ENCODE measurements at places on chromosomes 2 and 18.

DNA sequence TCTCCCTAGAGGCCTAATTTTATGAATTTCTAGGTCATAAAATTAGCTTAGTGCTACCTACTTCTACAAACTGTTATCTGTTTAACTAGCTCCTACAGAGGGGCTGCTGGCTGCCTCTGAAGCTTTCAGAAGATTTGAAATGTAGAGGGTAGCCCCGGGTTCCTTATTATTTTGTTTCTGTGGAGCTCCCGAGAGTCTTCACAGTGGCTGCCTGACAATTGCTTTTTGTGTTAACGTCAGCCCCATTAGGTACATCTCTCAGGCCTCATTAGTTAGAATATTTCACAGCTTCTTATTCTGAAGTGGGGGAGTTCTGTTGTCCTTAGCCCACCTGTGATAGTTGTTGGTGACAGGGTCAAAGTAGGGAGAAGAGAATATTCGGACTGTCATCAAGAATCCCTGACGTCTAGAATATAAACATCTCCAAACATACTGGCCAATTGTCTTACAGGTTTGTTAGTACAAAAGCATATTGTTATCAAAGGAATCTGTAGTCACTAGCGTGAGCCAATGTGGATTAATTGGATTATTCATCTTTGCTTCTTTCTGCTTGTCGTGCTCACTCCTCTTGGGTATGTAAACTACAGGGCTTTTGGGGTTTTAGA, 77.5 kb downstream of the DIS3L2 start:
- no peak for DNase-seq

DNA sequence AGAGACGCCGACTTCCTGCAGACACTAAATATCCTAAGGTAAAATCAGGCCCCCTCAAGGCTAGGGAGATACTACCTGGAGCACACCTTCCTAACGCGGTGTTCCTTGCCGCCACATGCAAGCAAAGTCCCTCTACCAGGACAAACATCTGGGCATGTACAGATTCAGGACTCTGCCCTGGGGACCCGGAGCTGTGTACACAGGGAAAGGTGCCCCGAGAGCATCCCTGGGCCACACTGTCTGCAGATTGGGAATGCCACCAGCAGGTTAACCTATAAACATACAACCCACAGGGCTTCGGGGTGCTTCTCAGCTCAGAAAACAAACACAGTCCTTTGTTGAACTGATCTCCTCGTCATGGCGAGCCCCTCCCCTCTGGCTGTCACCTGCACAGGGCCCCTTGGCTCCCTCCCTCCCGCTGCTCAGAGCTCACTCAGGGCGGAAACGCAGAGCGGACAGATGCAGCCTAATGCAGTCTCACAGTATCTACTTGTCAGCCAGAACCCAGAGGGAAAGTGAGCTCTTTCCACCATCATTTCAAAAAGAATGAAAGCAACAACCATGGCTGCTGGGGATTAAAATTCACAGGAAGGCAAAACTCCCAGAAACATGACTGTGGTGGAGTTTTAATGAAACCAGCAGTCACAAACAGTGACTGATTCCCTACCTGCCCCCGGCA, 218.8 kb downstream of the HDAC4 start:
- DNase-seq: no peak

DNA sequence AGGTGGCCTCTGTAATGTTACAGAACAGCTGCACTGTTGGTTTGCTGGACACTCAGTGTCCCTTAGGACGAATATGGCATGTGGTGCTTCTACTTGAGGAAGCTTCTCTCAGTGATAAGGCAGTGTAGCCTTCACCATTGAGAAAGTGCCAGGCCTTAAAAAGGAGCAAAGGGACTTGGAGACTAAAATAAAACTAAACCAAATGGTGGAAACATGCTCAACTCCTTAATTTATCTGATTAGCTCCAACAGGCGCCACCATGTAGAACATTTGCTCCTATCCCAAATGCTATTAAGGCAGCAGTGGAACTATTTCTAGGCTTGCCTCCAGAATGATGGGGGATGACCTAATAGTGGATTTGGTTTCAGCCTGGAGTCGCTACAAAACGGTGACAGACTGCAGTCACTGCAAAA, 77.5 kb upstream of the MYL1 start:
- DNase-seq: no peak

DNA sequence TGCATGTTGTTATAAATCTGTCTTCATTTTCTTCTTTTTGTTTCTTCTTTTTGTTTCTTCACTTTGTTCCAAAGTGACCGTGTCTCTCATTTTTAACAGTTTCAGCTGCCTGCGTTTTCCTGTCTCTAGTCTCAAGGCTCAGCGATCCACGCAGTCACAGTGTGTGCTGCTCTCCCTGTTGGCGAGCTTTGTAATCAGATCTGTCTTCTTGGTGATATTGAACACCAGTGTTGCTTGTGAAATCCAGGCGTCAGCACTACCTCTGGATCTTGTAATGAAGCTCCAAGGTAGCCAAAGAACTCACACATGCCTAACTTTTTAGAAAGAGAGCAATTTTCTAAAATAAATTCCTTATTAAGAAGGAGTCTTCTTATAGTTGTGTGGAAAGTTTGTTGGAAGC, 13.2 kb downstream of the SNTG2 start:
- no peak for DNase-seq

- no peak for DNase-seq
Measured at GRCh38 chr18:45084206-45084605, 403.5 kb downstream of the SETBP1 start.

DNA sequence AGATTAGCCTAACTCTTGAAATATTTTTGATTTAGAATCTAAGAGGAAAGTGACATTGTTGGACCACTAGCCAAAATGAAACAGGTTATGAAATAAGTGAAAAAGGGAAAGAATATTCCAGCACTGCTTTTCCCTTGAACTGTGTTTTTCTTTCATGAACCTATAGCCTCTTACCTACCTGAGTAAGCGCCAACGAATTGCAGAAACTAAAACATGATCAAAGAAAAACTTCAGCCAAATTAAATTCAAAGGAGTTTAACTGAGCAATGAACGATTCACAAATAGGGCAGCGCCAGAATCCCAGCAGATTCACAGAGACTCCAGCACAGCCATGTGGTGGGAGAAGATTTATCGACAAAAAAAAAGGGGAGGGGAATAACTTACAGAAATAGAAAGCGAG, 518.6 kb downstream of the PIK3C3 start:
- no peak for DNase-seq

- DNase-seq: no peak
Measured at GRCh38 chr2:108565778-108566375, 31.6 kb downstream of the LIMS1 start.

GRCh38 chr2:241739651-241740050, 5.2 kb downstream of the D2HGDH start:
- DNase-seq: peak; percentile 34

DNA sequence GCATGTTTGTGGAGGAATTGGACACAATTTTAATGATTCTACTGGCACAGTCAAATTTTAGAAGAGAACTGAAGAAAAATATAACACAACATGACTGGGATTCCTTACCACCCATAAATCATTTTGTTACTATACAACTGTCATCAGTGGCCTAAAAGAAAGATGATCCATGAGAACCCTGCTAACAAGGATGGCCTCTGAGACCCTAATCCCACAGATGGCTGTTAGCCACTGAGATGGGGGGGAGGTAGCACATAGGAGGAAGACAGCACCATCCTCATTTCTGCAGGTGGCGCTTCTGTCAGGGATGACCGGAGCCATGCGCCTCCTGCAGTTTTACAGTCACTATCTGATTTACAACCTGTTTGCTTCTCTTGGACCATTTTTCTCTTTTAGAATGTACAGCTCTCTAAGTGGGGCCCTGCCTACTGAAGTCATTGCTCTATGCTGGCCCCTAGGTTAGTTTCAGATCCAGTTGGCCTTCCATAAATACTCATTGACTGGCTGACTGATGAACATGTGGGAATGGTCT, 279.8 kb downstream of the NAPG start:
- DNase-seq: no peak

- DNase-seq: no peak
Measured at GRCh38 chr2:60158262-60158661, 395.2 kb downstream of the BCL11A start.

GRCh38 chr2:46632349-46632748, 153.0 kb downstream of the TMEM247 start:
- DNase-seq: peak; percentile 42

GRCh38 chr2:211416373-211416772, 860.0 kb downstream of the CPS1 start:
- DNase-seq: no peak

GRCh38 chr2:168601741-168602140, 145.7 kb downstream of the CERS6 start:
- DNase-seq: no peak

GRCh38 chr2:51220080-51220479, 188.1 kb upstream of the NRXN1 start:
- no peak for DNase-seq

- DNase-seq: no peak
Measured at GRCh38 chr18:1585881-1586488, 681.3 kb downstream of the ADCYAP1 start.

- DNase-seq: no peak
Measured at GRCh38 chr2:218816561-218817011, 15.0 kb downstream of the PRKAG3 start.

DNA sequence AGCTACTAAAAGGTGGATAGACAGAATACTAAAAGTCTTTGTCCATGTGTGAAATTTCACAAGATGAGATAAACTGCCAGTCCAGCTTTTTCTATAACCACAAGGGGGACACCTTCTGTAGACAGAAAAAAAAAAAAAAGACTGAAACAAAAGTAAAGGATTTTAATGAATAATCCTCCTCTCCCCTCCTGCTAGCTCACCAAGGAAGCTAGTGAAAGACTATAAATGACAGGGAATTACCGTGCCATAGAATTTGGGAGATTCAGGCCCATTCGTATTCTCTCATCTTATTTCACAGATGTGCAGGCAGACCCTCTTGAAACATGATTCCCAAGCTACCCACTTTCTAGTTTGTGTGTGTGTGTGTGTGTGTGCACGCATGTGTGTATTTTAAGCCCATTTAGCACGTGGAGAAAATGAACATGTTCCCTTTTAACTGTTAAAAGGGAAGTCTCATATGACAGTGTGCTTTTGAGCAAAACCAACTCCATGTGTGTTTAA, 36.3 kb upstream of the SLC8A1 start:
- no peak for DNase-seq

DNA sequence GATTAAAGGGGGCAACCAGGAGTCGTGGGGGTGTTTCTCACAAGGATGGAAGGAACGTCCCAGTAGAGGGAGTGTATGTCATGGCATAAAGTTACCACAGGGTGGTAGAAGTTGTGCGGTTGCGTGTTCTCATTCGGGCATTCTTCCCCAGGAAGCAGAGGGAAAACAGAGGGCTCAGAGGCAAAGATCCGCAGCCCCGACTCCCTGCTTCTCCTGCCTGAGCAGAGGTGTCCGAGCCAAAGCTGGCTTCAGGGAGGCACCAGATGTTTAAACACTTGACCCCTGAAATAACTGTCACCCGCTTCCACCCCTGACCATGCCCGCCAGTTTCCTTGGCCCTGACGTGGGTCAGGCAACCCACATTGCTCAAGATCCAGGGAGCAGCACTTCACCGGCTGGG, 83.7 kb downstream of the EN1 start:
- no peak for DNase-seq

GRCh38 chr2:13260402-13260801, 543.7 kb downstream of the TRIB2 start:
- DNase-seq: no peak

DNA sequence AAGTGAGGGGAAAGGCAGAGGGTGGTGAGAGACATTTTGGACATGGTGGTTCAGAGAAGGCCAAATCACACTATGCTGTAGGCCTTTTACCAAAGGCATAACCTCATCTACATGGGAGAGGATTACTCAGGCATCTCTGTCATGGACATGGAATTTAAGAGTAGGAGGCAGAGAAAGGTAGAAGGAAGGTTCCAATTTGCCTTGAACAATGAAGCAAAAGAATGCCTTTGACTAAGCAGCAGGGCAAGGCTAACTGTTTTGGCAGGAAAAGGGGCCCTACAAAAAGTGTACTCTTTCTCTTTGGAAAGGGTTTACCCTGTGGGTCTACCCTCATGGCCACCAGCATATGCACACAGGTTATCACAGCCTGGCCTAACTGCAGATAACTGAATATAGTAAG, 45.6 kb upstream of the RNU4ATAC start:
- no peak for DNase-seq

GRCh38 chr2:218290316-218291261, 1.7 kb downstream of the TMBIM1 start:
- no peak for DNase-seq

- DNase-seq: no peak
Measured at GRCh38 chr2:18957909-18958308, 368.5 kb upstream of the NT5C1B start.

- DNase-seq: peak; percentile 85
Measured at GRCh38 chr2:230582851-230583283, 129.8 kb upstream of the CAB39 start.

DNA sequence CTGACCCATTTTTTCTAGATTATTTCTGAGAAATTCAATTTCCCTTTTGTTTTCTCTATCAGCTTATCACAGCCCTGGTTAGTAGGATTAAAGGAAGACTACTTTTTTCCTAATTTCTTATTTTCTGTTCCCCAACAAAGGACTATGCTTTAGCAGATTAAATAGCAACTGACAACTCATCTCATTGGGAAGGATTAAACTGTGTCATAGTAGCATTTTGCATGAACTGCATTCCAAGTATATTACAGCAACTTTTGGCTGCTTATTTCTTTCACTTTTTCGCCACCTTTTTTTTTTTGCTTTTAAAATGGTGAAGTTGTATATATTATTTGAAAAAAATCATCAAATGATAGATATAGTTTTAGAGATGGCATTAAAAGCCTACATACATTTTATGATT, 570.3 kb downstream of the FBXO15 start:
- DNase-seq: no peak

DNA sequence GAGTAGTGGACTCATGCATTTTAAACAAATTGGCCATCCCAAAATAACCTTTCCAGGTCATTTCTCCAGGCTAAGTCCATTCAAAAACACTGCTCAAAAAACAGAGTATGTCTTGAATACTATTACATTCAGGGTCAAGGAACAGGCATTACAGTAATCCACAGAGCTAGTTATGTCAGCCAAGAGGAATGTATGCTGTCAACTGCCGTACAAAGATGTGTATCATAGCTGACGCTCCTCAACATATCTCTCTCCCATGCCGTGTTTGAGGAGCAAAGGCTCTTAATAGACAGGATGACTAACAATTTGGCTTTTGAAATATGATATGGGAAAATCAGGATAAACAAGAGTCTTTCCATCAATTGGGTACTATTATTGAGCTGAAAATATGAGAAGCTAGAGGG, 68.8 kb upstream of the KCTD1 start:
- DNase-seq: no peak

Data from T-helper 2 cell (primary cell).